Activated CD8-positive, alpha-beta memory T cell treated with anti-CD3 and anti-CD28 coated beads, Interleukin-2, amount 10 ng/mL, durations not matched to agents 7 days and 5 days (primary cell): ENCODE measurements at places on chromosomes 6 and 20. TPM values are rescaled to one million over a fixed set of nuclear protein-coding genes. Genes with fewer than 3 reads are reported as not detected.
A peak's percentile ranks its signal among the peaks of the same experiment; 100 is the strongest.

The RIPOR3 gene
- total RNA-seq, result not detected

GRCh38 chr6:73704260-73704659, 8.3 kb downstream of the CD109 start:
- DNase-seq, result peak; percentile 46

The ISM1 gene
- 0.12 TPM for total RNA-seq

GRCh38 chr6:7145885-7146828, 38.4 kb downstream of the RREB1 start:
- DNase-seq, result no peak

- DNase-seq, result no peak
Measured at GRCh38 chr20:3812975-3813847, 7.1 kb upstream of the AP5S1 start.

The TPD52L1 gene
- not detected for total RNA-seq

DNA sequence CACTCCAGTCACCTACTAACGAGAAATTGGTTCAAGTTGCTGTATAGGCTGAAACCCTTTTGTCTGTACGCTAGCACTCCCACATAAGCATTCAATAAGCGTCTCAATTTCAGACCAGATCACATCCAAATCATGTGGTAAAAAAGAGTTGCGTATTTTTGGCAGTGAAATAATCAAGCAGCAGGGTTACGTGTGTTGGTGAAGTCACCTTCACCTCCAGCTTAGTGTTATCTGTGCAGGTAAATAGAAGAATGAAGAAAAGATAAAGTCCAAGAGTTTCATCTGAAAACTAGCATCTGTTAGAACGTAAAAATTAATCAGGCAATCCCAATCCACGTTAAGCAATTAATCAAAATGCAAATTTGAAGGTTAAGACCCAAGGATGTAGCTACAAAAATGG, 11.3 kb downstream of the SSR1 start:
- DNase-seq, result no peak

GRCh38 chr6:32609731-32610640, 20.3 kb upstream of the HLA-DRB1 start:
- peak; percentile 72 for DNase-seq

- DNase-seq, result no peak
Measured at GRCh38 chr6:47352194-47352920, 42.7 kb upstream of the TNFRSF21 start.

DNA sequence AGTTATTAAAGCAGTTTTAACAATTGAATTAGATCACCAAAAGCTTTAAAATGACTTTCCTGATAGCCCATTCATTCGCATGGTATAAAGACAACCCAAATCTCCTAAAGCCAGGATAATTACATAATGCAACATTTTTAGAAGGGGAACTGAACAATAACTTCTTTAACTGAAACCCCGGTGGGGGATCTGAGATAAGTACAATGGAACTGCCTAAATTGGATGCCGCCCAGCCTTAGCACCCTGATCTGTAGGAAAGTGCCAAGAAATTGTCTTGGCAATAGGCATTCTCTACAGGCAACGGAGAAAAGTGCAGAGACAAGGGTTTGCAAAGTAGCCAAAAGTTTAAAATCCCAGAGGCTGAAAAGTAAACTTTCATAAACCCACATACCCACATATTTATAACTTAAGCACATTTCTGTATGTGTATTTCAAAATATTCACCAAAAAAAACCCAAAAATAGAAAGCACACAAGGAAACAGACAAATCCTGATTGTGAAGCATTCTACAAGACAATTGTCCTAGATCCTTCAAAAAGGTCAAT, 98.8 kb upstream of the BEND6 start:
- no peak for DNase-seq

GRCh38 chr20:48066246-48066645, 281.0 kb upstream of the SULF2 start:
- DNase-seq, result no peak

- DNase-seq, result no peak
Measured at GRCh38 chr6:149336609-149336928, 19.1 kb downstream of the TAB2 start.

The SMIM28 gene
- total RNA-seq, result not detected

DNA sequence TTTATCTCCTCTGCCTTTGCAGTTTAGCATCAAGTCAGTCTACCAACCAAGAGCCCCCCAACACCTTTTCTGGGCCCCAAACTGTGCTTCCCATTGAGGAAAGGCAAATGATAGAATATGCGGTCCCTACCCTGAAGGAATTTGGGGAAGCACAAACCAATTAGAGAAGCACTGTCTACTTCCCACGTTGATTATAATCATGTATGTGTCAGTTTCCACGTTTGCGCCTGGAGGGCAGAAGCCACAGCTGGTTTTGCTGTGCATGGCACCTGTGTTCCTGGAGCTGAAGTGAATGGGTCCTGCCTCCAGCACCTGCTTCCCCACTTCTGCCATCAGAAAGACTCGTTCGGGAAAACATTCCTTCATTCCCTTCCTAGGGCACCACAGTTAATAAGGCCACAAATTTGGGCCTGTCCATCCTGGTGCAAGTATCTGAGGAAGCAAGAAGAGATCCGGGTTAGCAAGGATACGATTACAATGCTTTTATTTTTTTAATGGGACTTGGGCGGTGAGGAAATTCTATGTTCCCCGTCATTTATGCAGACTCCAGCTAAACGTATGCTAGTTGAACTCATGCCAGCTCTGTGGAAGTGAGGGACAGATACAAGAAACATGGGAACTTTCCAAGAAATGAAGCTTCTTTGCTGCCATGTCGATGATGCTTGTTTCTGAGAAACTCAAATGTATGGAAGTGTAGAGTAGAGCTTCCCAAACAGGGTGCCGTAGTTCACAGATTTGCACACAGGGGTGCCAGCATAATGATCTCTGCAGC, 333.5 kb downstream of the NRN1 start:
- no peak for DNase-seq

The BTN3A1 gene
- 64.7 TPM for total RNA-seq

DNA sequence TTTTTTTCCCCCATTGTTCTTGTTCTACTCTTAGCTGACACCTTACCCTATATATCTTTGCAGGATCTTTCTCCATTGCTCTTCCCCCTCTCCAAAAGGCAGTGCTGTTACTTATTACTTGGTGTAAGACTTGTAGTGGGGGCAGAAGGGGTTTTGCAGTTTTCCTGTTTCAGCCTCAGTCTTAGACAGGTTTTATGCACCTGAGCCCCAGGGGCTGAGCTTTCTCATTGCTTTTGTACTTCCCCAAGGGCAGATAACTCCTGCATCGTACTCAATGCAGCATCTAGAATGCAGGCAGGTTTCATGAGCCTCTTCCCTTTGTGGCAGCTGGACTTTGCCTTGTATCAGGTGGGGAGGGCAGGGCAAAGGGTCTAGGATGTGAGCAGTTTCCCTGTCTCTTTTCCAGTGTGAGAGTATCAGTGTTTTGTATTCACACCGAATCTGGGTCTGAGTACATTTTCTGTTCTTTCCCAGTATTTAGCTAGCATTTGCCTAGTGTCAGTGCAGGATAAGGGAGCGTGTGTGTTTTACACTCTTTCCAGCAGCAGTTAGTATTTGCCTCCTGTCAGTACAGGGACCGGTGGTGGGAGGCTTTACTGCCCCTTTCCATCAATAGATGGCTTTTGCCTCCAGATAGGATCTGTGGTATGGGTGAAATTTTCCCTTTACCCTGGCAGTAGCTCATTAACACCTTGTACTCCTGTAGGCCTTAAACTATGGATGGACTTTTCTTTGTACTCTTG, 19.6 kb downstream of the CYB5R4 start:
- no peak for DNase-seq

DNA sequence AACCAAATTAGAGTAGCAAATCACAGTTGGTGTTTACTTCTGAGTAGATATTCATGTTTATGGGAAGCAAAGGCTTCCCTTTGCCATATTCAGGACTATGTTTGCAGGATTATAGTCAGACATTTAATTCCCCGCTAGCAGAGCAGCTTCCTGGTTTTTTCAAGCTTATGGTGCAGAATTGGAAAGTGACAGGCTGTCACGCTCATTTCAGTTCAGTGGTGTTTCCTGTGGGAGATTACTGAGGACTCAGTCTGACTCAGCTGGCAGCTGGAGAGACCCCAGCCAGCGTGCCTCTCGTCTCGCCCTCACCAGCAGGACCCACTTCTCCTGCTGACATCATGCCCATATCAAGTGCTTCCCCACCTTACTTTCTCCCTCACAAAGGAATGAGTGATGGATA, 85.1 kb downstream of the LYRM2 start:
- DNase-seq, result no peak

GRCh38 chr20:55755861-55756260, 249.5 kb downstream of the CBLN4 start:
- DNase-seq, result no peak

GRCh38 chr20:44720621-44720996, 5.4 kb downstream of the CCN5 start:
- no peak for DNase-seq

The SCP2D1 gene
- total RNA-seq, result not detected

DNA sequence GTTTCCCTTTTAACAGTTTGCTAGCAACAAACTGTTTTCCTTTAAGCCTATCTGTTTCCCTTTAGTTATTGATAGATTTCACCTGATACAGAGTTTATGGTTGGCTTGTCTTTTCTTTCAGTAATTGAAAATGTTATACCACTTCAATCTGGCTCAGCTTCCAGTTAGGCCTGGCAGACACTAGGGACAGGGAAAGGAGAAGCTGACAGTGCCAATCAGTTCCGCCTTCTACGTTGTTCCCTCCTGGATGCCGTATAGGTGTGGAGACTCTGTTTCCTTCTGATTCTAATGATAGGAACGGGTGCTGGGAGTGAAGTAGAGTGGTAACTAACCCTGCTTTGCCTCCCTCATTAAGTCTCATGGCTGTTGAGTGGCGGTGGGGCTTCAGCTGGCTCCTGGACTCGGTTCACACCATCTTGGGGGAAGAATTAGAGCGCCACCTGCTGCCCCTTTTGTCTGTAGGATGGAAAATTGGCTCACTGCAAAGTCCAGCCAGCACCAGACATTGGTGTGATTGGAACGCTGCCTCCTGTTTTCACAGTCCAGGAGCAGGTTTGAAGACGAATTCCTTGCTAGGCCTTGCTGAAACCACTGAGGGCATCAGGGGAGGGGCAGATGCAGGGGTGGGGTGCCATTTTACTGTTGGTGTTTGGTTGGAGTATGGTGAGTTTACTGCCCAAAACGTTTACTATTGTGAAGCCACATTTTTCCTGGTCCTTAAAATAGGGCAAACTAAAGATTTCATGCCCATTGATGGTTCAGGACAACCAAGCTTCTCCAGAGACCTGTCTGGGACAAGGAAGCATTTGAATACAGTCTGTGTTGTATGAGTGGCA, 1729.5 kb downstream of the GRIK2 start:
- DNase-seq, result no peak

- no peak for DNase-seq
Measured at GRCh38 chr6:73139681-73140383, 85.5 kb downstream of the KHDC1L start.

The SNX9 gene
- 39.4 TPM for total RNA-seq

The SLC35D3 gene
- not detected for total RNA-seq

The MATN4 gene
- total RNA-seq, result 0.64 TPM

DNA sequence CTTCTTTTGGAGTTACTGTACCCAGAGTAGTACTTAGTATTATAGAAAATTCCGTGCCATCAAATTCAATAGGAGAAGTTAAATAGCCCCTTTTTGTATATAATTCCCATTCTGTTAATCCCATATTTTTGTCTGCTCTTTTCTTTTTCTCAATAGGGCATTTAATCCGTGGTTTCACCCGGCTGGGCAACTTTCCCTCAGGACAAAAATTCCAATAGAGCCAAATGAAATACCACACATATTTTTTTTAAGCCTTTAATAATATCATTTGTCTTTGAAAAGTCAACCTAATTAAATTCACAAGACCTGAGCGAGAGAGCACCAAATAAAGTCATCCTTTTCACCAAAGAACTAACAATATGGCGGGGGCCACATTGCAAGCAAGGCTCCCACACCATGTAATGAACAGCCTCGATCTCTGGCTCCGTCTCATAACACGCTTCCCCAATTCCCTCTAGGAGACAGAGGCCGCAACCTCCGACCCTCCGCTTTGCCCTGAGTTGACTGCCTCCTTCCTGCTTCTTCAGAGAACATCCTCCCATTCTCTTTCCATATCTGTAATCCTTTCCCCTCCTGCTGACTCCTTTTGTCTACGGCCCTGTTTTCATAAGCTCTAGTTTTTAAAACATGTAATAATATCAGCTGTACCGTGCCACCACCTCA, 13.6 kb downstream of the NHSL1 start:
- no peak for DNase-seq

- DNase-seq, result no peak
Measured at GRCh38 chr6:104540743-104541142, 319.0 kb downstream of the HACE1 start.

GRCh38 chr6:126337323-126337722, 2.6 kb upstream of the CENPW start:
- no peak for DNase-seq

The KIAA0408 gene
- 9.9 TPM for total RNA-seq

The UNC5CL gene
- total RNA-seq, result 1.3 TPM

- no peak for DNase-seq
Measured at GRCh38 chr6:894274-894673, 201.3 kb upstream of the EXOC2 start.

The SRSF3 gene
- total RNA-seq, result 416 TPM

GRCh38 chr20:1299522-1299921, 29.4 kb downstream of the SDCBP2 start:
- DNase-seq, result peak; percentile 58

The CLDN20 gene
- not detected for total RNA-seq

The TDP2 gene
- 40.5 TPM for total RNA-seq

- no peak for DNase-seq
Measured at GRCh38 chr6:39855356-39855995, 63.3 kb downstream of the DAAM2 start.

GRCh38 chr20:23335521-23335920, 15.1 kb upstream of the NXT1 start:
- DNase-seq, result no peak

The SLC17A3 gene
- total RNA-seq, result 0.76 TPM

The C6orf132 gene
- total RNA-seq, result 0.16 TPM

- no peak for DNase-seq
Measured at GRCh38 chr20:57037689-57038088, 228.8 kb downstream of the BMP7 start.

DNA sequence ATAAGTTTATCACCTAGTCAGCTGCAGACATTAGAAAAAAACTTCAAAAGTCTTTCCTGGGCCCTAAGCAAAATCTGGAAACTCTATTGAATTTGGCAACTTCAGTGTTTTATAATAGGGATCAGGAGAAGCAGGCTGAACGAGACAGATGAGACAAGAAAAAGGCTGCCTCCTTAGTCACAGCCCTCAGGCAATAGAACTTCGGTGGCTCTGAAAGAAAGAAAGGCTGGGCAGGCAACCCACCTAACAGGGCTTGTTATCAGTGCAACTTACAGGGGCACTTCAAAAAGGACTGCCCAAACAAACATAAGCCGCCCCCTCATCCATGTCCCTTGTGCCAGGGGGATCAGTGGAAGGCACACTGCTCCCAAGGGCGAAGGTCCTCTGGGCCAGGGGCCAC, 657.9 kb upstream of the HS3ST5 start:
- DNase-seq, result no peak

The TMEM151B gene
- not detected for total RNA-seq

GRCh38 chr20:57882451-57883161, 172.8 kb upstream of the PMEPA1 start:
- peak; percentile 36 for DNase-seq

DNA sequence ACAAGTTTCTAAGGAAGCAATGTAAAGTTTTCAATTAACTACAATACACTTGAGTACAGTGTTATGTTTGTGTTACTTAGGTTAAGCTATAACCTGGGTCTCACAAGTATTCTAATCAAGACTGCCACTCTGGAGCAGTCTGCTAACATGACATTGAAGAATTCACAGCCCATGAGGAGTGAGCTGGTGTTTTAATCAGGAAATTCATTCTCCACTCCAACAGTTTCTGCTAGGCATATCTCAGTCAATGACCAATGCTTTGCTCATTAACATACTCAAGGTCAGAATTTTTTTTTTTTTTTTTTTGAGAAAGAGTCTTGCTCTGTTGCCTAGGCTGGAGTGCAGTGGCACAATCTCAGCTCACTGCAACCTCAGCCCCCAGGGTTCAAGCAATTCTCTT, 59.6 kb upstream of the SAMHD1 start:
- no peak for DNase-seq
